ENCODE measurements at places on chromosomes 6 and 20. TPM values are rescaled to one million over a fixed set of nuclear protein-coding genes. Genes with fewer than 3 reads are reported as not detected.

Gene SMAP1
- 21.7 TPM for total RNA-seq

Gene EDN1
- 2.6 TPM for total RNA-seq

Gene KIF25
- total RNA-seq = not detected

Gene TBPL1
- total RNA-seq = 29.6 TPM

Gene TNNC2
- not detected for total RNA-seq

Gene ZSCAN16
- 15.8 TPM for total RNA-seq

Gene GSTA3
- not detected for total RNA-seq
